ENCODE measurements at places on chromosomes 2 and 18. TPM values are rescaled to one million over a fixed set of nuclear protein-coding genes. Genes with fewer than 3 reads are reported as not detected.

FIGN gene
- not detected for total RNA-seq

CAVIN2 gene
- total RNA-seq, result not detected

ALPP gene
- total RNA-seq, result not detected

CXCR2 gene
- total RNA-seq, result 0.13 TPM

SIX3 gene
- total RNA-seq, result 0.08 TPM

SLC4A3 gene
- total RNA-seq, result not detected

DUSP19 gene
- 0.93 TPM for total RNA-seq

CBLN2 gene
- not detected for total RNA-seq

SF3B6 gene
- total RNA-seq, result 87.4 TPM

HNMT gene
- total RNA-seq, result not detected

CTAGE1 gene
- not detected for total RNA-seq

LHCGR gene
- total RNA-seq, result not detected

LRRTM1 gene
- total RNA-seq, result not detected

APCDD1 gene
- not detected for total RNA-seq

GRCh38 chr2:101433465-101433864, 41.4 kb downstream of the RFX8 start:
- DNase-seq, result no peak

GRCh38 chr2:234679741-234680687, 183.1 kb upstream of the ARL4C start:
- no peak for DNase-seq

DNA sequence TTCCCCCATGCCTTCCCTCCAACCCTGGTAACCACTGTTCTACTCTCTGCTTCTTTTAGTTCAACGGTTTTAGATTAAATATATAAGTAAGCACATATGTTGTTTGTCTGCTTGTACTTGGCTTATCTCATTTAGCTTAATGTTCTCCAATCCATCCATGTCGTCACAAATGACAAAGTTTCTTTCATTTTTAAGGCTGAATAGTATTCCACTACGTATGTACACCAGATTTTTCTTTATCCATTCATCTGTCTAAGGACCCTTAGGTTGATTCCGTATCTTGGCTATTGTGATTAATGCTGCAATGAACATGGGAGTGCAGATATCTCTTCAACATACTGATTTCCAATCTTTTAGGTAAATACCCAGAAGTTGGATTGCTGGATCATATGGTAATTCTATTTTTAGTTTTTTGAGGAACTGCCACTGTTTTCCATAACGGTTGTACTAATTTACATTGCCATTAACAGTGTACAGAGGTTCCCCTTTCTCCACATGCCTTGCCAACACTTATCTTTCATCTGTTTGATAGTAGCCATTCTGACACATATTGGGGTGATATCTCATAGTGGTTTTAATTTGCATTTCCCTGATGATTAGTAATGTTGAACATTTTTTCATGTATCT, 8.1 kb downstream of the ASB3 start:
- no peak for DNase-seq

DNA sequence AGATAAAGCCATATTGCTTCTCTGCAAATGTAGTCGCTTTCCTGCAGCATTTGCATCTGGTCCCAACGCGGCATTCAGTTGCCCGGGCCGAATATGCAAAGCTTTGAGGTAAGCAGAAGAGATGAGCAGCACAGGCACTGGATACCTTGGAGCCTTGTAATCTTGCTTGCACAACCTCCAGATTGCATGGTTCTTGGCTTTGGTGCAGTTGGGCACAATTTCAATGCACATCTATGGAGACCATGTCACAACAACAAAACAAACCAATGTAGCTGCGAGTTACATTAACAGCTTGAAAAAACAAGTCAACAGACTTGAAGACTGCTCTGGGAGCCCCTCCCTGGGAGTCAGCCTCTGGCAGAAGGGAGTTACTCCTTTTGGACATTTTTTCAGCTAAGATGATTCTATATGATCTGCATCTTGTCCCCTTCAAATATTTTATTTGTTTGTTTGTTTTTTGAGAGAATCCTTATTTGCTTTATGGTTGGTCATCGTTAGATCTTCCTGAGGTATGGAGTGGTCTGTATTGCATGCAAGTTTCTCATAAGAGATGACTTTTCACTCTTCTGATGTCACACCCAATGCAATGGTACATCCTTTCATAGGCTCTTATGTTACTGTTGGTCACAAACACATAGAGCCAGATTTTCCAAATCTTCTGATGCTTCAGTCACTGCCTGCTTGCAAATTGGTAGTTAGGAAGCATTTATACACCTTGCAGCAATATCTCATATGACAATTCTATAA, 113.5 kb downstream of the EFEMP1 start:
- DNase-seq, result no peak

- DNase-seq, result no peak
Measured at GRCh38 chr18:41783879-41784278, 171.2 kb upstream of the PIK3C3 start.

DNA sequence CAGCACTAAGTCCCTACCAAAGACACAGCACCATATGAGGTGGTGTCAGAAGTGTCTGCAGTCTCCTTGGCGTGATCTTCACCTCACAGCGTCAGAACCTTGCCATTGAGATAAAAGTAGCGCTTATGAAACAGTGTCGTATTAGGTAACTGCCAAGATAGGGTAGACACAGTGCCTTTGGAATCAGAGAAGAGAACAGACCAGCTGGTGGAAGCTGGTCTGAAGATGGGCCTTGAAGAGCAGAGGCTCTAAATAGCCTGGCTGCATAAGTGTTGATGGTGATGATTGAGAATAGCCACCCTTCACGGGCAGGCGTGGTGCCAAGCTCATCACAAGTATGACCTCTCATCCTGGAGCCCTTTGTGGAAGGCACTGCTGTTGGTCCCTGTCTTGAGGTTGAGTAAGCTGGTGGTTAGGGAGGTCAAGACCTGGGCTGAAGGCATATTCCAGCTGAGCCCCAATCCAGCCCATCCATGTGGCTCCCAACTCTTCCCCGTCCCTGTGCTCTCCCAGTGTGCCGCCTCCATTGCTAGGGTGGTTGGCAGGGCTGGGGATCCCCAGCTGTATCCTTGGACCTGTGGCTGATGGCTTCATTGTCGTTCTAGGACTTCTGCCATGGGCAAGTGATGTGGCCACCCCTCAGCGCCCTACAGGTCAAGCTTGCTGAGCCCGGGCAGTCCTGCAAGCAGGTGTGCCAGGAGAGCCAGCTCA, 187.4 kb downstream of the MGAT5 start:
- DNase-seq, result no peak

GRCh38 chr2:46871976-46872381, 43.6 kb downstream of the MCFD2 start:
- DNase-seq, result no peak

GRCh38 chr18:62165583-62165982, 21.3 kb downstream of the PIGN start:
- no peak for DNase-seq

GRCh38 chr2:88838165-88838635, 146.7 kb downstream of the RPIA start:
- no peak for DNase-seq

GRCh38 chr2:107322416-107322815, 436.4 kb upstream of the ST6GAL2 start:
- no peak for DNase-seq

DNA sequence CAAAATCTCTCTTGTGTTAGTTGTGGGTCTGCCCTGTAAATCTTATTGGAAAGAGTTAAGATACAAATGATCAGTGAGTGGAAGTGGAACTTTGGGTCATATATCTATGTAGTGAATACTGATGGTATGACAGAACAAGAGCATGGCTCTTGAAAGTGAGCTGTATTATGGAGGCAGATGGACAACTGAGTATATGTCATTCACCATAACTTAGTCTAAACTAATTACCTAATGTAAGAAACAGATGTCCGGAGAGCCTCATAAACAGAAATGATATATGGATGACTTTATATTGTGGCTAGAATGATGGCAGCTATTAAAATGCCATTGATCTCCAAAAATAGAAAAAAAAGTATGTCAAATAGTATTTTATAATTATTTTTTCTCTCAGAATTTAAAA, 72.4 kb downstream of the FASTKD2 start:
- no peak for DNase-seq

DNA sequence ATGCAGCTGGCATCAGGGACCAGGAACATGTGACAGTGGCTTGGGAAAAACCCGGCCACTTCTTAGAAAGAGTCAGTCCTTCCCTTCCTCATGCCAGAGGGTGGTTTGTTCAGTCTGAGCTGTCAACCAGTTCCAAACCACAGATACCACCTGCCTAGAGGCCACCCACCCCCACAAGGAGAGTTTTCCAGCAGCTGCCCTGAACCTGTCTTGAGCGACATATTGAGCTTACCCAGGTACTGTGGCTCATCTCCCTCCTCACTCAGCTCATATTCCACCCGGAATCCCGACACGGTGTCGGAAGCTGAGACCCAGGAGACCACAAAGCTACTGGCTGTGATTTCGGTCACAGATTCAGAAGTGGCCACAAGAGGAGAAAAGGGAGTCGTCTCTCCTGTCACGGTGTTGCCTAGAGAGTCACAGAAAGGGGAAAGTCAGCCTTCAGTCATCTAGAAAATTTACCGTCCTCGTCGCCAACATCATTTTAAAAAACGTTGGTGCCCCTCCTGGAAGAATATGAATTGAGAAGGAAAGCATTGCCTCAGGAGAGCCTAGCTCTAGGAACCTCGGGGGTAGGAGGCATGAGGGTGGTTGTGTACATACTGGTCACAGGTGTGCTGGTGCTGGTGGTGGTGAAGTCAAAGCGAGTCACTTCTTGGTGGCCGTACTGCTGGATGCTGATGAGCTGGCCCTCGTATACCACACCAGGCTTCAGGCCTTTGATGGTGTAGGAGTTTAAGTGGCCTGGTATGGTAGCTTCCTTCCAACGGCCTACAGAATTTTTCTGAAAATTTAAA, 26.3 kb downstream of the FN1 start:
- peak; percentile 20 for DNase-seq

DNA sequence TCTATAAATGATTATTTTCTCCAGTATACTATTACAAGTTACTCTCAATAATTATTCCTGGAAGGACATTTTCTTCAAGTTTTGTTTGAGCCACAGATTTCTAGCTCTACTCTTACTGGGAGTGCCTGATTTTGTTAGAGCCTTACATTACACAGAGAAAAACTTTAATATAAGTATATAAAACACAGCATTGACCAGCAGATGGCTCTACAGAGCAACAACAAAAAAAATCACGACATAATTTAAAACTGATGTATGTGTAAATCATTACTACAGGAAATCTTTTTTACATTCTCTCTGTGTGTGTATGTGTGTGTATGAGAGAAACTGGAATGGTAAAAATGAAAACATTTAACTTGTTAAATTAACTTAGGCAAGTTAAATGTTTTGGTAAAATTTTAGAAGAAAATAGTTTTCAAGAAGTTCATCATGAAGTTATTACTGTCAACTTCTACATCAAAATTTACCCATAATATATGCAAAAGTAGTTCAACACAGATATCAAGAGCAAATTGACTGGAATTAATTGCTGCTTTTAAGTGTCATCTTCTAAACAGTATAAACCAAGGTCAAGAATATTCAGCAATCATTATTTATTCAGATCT, 103.3 kb downstream of the MDH1 start:
- DNase-seq, result no peak

- no peak for DNase-seq
Measured at GRCh38 chr2:75309596-75310463, 110.5 kb upstream of the TACR1 start.

DNA sequence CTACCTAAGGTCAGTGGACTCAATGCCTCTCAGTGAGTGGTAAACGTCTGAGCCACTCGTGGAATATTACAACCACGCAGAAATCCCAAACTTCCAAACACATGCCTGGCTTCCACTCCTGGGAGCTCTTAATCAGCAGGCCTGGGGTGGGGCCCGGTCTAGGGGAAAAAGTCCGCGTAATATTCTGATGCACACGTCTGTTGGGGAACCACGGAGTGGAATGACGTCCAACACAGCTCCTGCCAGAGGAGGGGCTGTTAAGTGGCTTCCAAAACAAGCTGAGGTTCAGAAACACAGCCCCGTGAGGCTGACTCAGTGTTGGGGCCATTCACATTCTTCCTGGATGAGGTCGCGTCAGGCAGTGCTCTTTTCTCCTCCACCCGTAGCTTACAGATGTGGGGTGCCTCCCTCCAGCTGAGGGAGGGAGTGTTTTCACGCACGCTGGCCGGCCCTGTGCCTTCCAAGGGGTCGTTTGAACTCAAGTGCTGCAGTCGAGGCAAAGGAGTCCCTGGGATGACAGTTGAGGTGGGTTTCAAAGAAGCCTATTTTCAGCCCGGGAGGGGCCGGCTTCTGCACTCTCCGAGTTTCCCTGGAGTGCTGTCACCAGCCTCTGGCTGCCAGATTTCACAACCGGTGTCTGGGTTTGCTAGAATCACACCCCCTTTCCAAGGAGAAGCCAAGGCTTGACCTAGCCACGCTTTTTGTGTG, 73.1 kb downstream of the ACKR3 start:
- DNase-seq, result peak; percentile 8

GRCh38 chr2:119240311-119241204, 16.9 kb downstream of the STEAP3 start:
- no peak for DNase-seq

DNA sequence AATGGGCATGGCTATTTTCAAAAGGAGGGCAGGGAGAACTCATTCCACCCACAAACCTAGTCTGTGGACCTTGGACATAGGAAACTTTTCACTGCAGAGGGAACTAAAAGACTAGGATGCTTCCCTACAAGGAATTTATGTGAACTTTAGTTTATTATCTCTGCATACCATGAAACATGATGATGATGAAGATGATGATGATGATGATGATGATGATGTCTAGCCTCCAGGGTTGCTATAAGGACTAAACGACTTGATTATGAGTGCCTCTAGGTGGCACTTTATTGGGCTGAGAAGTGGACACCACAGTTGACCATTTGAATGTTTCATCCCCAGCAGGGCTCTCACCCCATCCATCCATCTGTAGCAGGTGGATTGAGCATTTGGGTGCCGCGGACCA, 260.0 kb upstream of the TCF4 start:
- no peak for DNase-seq

DNA sequence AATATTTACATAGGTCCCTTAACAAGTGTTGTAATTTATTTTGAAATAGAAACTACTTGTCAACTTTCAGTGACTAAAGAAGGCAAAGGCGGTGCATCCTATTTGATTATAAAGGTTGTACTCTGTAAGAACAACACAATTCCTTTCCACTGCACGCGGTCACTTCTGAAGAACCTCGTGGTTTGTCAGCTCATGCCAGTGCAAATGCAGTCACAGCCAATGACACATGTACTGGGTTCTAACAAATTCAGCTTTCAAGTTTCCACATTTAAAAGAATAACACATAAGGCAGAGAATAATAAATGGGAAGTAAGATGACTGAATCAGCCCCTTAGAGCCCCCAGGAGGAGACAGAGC, 39.7 kb downstream of the CYB5A start:
- DNase-seq, result no peak

DNA sequence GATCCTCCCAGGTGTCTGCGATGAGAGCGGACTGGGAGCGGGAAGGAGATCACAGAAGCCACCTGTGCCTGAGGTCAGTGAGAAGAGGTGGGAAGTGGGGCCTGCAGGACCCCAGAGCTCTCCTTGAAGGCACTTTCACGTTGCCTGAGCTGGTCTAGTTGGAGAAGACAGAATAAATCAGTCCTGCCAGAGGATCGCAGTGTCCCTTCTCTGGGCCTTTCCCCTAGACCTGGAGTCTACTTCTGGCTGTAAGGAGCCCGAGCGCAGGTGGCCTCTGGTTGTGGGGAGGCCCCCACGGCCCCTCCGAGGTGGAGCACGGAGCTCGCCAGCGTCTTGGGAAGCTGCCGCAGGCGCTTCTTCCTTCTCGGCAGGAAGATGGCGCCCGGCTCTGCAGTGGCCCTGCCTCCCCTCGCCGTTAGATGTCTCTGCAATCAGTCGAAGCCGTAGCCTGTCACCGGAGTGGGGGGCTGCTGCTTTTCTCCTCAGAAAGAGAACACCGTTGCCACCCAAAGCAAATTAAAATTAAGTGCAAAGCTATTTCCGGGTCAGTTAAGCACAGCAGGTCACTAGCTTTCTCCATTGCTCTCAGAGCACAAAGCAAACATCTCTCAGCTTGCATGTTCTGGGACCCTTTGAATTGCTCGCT, 212.0 kb upstream of the MYT1L start:
- no peak for DNase-seq
